ENCODE measurements at places on chromosomes 7 and 10.
A peak's percentile ranks its signal among the peaks of the same experiment; 100 is the strongest.

- DNase-seq = no peak
Observed at GRCh38 chr10:63421591-63421990, 44.2 kb downstream of the JMJD1C start.

- no peak for DNase-seq
Observed at GRCh38 chr10:87635498-87636312, 24.0 kb upstream of the PAPSS2 start.

DNA sequence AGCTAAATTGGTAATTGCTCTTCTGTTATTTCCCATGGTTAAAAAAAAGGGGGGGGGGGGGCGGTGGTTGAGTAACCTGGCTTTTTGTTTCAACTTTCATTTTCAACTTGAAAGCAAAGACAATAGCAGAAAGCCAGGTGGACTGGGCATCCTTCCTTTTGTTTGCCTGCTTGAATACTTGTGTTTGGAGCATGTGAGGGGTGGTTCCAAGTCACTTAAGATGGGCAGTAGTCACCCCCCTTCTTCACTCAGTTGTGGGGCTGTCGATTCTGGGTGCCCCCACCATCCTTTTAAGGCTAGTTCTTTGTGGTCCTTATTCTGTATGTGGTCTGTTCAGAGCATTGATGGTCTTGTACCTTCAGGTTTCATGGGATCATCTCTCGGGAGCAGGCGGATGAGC is 165.6 kb upstream of the PRR15 start:
- DNase-seq = no peak

DNA sequence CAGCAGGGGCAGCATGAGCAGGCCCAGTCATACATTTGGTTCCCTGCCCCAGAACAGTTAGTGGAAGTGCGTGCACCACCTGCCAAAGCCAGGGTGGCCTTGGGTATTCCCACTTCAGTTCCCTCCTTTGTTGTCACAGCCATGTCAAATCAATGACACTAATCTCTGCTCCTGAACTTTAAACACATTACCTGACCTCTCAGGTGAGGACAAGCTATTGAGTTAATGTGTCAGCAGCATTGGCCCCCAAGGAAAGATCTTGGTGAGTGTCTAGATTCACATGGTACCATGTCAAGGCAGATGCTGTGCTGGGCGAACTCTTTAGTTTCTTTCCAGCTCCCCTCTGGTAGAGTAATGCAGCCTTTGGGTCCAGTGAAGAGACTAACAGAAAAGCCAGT is 2.1 kb downstream of the CYP3A5 start:
- DNase-seq = no peak

- DNase-seq = no peak
Observed at GRCh38 chr7:157003445-157003755, 7.1 kb downstream of the MNX1 start.

- DNase-seq = peak; percentile 41
Observed at GRCh38 chr10:80144696-80145131, 12.2 kb downstream of the PLAC9 start.

GRCh38 chr10:84172467-84173356 is 889 bp upstream of the GPR15LG start:
- no peak for DNase-seq

- no peak for DNase-seq
Observed at GRCh38 chr10:133198206-133198605, 31.8 kb upstream of the UTF1 start.

DNA sequence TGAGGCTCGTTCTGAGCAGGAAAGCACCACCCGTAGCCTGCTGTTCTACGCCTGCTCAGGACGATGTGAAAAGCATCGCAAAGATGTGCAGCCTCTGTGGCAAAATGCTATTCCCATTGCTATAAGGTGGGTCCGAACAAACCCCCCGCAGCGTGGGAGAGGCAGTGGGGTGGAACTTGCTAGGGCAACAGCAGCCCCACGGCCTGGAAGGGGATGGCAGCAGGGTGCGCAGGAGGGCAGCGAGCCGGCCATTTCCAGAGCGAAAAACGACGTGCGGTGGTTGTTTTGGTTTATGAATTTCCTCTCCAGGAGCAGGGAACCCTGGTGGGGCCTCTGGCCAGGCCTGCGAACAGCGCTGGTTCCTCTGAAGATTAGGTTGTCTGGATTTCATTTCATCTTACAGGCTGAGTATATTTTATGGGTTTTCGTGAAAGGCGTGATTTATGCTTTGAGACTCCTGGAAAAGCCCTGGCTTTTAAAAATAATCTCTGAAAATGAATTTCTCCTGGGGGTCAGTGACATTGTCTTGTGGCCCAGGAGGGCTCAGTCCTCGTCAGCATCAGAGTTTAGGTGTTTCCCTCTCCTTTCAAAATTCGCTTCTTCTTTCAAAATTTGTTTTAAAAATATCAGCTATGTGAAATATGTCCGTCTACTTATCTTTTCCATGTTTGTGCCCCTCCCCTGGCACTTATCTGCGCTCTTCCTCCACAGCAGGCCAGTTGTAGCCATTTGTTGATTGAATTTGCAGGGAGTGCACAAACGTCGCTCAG is 42.3 kb upstream of the UBE3C start:
- DNase-seq = no peak

DNA sequence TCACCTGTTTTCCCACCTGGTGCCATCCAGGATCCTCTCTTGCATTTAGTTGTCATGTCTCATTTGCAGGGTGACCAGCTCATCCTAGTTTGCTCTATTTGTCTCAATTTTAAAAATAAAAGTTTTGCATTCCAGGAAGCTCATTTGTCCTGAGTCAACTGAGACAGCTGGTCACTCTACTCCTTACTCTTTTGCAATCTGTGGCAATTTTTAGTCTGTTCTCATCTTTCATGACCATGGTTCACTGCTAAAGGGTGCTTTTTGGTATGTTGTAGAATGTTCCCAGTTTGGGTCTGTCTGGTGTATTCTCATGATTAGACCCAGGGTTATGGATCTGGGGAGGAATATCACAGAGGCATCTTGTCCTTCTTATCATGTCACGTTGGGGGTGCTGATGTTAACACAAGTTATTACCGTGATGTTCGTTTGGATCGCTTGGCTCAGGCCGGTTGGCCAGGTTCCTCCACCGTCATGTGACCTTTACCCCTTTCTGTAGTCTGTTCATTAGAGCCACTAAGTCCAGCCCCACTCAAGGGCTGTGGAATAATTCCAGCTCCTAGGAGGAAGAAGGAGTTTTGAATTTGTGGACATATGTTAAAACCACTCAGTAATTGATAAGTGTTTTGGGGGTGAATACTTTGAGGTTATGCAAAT is 103.3 kb upstream of the IGFBP3 start:
- DNase-seq = no peak

Measured in NCI-H2107 (cell line).